Kasumi-1 (cell line): ENCODE measurements at places on chromosomes 4 and X.

DNA sequence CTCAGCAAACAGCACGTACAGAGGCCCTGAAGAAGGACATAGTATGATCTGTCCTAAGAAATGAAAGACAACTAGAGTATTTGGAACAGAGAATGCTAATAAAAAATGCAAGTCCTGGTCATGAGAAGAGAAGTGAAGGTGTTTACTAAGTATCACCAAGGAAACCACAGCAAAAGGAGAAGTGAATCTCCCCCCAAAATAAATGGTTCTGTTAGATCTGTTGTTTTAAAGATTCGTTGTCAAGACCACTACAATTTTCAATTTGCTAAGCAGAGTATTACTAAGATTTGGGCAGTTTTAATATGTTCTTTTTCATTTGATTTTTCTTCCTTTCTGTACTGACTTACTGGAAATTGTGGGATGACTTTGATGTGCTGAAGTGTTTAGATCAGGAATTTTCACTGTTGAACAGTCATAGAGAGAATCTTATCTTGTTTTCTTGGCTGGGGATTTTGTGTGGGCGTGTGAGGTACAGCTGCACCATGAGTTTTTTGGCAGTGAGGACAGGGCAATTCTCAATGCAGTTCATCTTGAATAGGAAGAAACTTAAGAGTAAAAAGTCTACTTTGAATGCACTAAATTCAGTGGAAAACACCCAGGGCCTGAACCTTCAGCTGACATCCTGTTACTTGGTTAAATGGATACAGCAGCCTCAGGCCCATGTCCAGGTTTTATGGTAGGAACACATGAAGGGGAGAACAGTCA lies 132.2 kb downstream of the STIM2 start:
- peak; percentile 81 for DNase-seq

DNA sequence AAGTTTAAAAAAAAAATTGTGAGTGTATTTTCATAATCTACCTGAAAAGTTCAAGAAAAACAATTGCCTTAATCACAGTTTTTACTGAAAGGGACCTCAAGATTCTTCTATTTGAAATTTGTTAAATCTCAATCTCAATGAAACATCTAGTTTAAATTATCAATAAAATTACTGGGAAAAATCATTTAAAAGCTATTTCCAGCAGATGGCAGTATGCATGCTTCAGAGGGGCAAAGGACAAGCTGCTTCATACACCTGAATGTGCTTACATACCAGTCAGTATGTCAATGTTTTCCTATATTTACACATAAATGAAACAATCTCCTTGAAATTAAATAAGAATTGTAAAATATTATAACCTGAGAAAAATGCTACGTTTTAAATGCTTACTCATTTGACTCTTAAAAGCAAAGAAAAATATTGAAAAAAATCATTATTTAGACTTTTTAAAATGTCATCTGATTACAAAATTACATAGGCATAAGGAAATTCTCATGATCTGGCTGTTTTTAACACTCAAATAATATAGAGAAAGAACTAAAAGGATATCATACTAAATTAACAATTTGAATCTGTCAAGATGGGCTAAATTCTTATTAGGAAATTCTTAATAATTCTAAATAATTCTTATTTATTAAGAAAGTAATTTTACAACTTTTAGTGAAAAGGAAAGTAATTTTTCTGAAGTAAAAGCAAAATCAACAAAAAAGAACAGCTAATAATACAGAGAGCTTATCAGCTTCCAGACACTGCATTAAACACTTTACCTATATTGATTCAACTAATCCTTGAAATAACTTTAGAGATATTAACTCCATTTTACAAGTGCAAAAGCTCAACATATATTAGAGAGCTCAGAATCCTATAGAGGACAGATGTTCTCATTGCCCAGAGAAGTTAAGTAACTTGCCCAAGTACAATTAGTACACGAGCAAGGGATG lies 242.1 kb downstream of the ADAMTS3 start:
- peak; percentile 69 for DNase-seq

DNA sequence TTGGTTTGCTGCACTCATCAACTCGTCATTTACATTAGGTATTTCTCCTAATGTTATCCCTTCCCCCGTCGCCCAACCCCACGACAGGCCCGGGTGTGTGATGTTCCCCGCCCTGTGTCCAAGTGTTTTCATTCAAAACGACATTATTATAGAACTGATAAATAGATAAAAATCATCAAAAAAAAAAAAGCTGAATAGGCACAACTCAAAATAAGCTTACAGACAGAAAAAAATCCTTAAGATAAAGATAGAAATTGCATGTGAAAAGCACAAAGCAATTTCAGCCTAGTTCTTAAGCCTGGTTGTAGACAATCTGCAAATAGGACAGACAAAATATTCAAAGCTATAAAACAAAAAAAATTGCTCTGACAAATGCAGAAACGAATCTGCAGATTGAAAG lies 142.9 kb upstream of the LNX1 start:
- no peak for DNase-seq

- peak; percentile 39 for DNase-seq
Measured at GRCh38 chr4:118964891-118965411, 76.3 kb downstream of the SYNPO2 start.

GRCh38 chrX:112643721-112644120 lies 36.0 kb downstream of the LHFPL1 start:
- DNase-seq, result no peak

DNA sequence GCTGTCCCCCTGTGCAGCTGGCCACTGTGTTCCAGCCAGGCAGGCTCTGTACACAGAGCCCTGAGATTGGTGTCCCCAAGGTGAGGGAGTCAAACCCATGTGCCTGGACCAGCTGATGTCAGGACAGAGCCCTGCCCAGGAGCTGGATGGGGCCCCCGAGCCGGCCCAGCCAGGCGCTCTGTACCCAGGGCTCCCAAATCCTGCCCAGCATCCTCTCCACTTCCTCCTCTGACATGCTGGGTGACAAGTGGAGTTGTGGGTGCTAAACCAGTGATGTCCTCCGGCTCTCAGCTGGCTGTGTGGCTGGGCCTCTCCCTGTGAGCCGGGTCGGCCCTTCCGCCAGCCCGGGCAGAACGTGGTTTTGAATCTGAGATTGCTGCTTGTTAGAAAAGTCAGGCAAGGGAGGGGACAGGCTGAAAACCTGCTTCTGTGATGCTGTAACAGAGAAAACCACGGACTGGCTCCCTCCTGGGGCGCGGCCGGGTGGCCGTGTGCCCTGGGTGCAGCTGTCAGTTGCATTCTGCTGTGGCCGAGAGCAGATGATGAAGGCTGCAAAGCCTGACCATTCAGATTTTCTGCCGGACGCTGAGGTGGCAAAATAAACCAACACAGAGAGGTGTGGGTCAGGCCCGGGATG lies 7.9 kb upstream of the CPLX1 start:
- no peak for DNase-seq

GRCh38 chr4:138449938-138450337 lies 207.8 kb upstream of the SLC7A11 start:
- DNase-seq, result no peak

DNA sequence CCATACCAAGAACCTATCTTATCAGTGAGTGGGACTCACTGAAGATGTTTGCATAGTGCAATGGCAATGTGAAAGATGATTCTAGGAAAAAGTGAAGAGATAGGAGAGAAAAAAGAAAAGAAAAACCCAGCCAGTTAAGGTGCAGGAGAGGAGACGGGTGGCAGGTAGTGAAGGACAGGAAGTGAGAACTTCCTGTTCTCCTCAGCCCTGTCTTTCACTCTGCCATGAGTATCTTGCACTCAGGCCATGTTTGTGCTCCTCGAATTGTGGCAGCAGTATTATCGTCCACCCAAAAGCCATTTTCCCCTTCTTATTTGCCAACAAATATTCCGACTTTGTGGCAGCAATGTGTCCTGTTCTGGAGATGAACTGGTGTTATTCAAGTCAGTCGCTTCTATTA lies 8.6 kb upstream of the ENPEP start:
- DNase-seq, result no peak

DNA sequence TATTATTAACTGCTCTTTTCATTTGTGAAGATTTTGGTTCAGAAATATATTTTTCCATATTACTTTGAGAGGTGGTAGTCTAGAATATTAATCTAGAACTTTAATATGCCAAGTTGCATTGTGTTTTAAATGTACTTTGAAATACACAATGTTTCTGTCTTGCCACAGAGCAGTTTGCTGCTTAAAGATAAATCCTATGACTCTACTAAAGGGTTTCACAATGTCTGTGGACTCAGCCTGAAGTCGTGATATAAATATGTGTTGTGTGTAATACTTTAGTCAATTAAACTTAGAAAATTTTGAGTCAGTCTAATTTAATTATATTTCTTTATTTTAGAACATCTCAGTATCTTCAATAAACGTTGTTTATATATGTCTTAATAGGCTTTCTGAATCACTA lies 1771.7 kb upstream of the PCDH7 start:
- no peak for DNase-seq

GRCh38 chrX:47245156-47245555 lies 12.3 kb downstream of the USP11 start:
- DNase-seq, result no peak

DNA sequence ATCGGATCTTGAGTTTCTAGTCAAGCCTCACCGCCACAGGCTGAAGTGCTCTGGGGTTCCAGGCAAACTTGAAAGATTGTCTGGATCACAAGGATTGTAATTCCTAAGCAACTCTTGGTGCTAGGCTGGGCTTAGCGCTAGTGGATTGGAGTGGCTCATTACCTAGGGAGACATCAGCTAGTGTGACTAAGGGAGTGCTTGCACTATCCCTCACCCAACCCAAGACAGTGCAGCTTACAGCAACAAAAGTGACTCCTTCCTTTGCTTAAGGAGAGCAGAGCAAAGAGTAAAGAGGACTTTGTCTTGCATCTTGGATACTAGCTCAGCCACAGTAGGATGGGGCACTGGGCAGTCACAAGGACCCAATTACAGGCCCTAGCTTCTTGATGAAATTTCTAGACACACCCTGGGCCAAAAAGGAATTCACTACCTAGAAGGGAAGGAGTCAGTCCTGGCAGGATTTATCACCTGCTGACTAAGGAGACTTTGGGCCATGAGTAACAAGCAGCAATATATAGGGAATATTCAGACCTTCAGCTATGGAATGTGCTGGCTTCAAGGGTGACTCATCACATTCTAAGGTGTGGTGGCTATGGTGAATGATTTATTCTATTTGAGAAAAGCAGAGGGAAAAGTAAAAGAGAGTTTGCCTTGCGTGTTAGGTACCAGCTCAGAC lies 1212.4 kb downstream of the PCDH18 start:
- DNase-seq, result no peak

DNA sequence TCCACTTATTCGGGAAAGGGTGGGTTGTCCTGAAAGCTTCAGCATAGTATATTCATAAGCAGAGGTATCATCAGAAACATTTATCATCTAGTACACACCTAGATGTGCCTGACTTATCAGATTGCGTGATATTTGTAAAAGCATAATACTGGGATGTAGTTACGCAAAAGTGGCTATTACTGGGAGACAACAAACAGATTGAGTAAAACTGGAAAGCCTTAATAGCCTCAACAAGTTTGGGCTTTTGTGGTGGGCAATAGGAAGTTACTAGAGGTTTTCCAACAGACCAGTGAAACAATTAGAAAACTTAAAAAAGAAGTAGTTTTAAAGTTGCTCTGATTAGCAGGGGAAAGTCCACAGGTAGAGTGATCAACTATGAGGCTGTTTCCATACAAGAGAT lies 39.8 kb downstream of the GPRIN3 start:
- no peak for DNase-seq
